ENCODE measurements at places on chromosomes 1 and 21.

- DNase-seq: no peak
These were observed 271.1 kb upstream of the C1orf105 start for GRCh38 chr1:172149346-172149745.

- no peak for DNase-seq
These were observed 155.6 kb downstream of the GALNT2 start for GRCh38 chr1:230222678-230223077.

DNA sequence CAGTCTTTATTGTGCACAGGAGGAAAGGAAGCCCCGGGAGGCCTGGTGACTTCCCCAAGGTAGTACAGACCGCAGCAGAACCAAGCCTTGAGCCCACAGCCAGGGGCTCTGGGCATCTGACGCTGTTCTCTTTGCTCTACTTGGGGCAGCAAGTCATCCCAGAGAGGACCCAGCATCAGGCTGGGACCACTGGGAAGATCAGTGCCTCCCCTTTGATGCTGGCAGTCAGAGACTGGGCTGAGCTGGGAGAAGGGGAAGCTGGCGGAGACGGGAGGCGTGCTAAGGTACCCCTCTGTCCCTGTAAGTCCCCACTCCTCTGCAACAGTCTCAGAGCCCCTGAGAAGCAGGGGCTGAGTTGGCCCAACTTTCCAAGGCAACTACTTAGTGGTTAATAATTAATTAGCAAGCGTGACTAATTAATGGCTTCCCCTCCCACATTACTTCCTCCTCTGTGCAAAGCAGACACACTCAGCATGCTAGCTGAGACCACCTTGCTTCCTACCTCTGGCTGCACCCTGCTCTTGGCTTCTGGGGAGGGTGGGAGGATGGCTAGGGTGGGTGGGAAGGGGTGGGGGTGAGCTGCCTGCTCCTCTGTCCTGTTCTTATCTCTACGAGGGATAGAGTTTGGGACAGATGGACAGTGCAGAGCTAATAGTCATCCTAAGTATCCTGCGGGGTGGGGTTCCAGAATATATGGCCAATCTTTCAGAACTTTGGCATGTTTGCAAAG, 1.3 kb downstream of the INAVA start:
- no peak for DNase-seq

DNA sequence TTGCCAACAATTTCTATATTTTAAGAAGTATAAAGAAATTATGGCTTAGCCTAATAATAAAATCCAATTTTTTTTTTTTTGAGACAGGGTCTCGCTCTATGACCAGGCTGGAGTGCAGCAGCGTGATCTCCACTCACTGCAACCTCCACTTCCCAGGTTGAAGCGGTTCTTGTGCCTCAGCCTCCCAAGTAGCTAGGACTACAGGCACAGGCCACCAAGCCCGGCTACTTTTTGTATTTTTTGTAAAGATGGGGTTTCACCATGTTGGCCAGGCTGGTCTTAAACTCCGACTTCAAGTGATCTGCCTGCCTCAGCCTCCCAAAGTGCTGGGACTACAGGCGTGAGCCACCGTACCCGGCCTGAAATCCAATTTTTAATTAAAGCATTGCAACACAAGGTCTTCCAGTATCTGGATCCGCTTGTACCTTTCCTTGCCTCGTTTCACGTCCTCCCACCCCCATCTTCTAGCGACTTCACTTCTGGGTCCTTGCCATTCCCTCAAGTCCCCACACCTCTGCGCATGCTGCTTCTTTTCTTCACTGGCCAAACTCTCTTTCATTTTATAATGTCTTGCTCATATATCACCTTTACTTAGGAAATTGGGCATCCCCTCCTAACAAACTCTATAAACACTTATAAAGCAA, 2.3 kb downstream of the FUBP1 start:
- DNase-seq: no peak

- DNase-seq: peak; percentile 8
These were observed 56.9 kb downstream of the MIER1 start for GRCh38 chr1:66981679-66982078.

GRCh38 chr1:199522338-199522737, 505.2 kb upstream of the NR5A2 start:
- no peak for DNase-seq

GRCh38 chr1:174569240-174569639, 121.5 kb downstream of the GPR52 start:
- no peak for DNase-seq

DNA sequence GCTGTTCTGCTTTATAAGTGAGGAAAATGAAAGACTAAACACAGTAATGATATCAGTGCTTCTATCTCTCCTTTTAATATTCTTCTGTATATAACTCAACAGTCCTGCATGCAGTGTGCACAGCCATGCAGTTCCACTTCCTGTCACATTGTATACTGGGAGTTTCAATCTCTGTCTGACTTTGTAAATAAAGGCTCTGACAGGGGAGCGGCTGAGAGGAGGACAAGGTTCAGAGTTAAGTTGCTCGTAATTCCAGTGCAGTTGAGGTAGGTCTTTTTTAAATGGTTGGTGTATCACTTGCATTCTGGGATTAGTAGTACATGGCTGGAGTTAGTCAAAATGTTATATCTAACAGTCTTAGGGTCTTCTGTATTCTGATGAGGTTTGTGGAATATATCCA, 264.5 kb downstream of the OLFM3 start:
- no peak for DNase-seq

DNA sequence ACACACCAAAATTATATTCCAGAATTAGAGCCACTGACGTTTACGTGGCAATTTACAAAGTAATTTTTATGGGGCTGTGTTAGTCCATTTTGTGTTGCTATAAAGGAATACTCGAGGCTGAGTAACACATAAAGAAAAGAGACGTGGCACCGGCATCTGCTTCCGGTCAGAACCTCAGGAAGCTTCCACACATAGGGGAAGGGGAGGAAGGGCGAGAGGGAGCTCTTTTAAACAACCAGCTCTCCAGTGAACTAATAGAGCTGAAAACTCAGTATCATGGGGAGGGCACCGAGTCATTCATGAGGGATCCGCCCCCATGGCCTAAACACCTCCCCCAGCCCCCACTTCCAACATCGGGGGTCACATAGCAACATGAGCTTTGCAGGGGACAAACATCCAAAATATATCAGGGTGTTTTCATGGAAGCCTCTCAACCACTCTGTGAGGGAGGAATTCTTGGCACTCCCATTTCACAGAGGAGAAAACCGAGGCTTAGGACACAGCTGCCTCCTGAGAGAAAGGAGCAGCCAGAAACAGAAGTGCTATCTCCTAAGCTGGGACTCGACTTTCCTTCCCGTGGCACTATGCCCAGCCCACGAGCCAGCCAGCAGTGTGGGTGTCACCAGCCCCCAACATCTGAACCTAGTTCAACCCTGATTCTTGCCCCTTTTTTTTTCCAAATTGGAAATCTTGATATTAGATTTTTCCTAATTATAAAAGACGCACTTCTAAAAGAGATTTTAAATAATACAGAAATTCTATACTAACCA, 29.2 kb downstream of the MIS18A start:
- no peak for DNase-seq

GRCh38 chr1:215605011-215605621, 38.0 kb downstream of the KCTD3 start:
- DNase-seq: no peak

GRCh38 chr1:12285496-12286143, 55.8 kb downstream of the VPS13D start:
- DNase-seq: no peak

- DNase-seq: no peak
These were observed 49.9 kb upstream of the TNFSF18 start for GRCh38 chr1:173100476-173101107.

- DNase-seq: no peak
These were observed 296.5 kb upstream of the PLXNA2 start for GRCh38 chr1:208540724-208541123.

DNA sequence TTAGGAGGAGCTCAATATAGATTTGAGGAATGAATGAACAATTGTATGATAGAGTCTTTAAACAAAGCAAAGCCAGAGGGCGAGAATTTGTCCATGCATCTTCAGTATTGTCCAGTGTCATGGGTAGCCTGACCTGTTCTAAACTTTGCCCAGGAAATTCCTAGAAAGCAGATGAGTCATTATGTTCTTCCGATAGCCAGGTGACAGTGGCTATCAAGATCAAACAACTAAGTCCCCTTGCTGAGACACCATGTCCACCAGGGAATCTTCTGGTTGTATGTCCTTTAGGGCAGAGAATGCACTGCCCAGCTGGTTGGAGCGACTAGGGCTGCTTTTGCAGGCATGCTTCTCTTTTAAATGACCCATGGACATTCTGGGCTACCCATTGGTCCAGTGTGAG, 1.8 kb upstream of the SLC26A9 start:
- DNase-seq: no peak

DNA sequence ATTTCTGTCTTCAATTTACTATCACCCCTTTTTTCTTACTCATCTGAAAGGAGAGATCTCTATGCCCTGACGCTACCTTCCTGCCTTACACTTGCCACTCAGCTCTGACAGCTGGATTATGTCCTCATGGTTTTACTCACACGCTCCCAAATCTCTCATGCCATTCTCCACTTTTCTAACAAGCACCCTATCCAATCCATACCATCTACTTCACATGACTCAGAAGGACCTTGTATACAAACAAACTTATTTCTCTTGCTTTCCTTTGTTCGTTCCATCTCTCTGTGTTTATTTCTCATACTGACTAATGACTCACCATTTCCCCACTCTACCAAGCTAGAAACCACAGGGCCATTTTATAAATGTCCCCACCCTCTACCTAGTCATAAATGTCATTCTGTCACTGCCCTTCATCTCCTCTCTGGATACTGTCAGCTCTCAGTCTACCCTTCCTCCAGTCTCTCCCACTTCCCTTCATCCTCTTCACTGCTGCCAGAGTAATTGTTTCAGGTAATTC, 87.3 kb downstream of the USP24 start:
- DNase-seq: no peak

- peak; percentile 9 for DNase-seq
These were observed 44.2 kb downstream of the PRRX1 start for GRCh38 chr1:170707959-170708655.

DNA sequence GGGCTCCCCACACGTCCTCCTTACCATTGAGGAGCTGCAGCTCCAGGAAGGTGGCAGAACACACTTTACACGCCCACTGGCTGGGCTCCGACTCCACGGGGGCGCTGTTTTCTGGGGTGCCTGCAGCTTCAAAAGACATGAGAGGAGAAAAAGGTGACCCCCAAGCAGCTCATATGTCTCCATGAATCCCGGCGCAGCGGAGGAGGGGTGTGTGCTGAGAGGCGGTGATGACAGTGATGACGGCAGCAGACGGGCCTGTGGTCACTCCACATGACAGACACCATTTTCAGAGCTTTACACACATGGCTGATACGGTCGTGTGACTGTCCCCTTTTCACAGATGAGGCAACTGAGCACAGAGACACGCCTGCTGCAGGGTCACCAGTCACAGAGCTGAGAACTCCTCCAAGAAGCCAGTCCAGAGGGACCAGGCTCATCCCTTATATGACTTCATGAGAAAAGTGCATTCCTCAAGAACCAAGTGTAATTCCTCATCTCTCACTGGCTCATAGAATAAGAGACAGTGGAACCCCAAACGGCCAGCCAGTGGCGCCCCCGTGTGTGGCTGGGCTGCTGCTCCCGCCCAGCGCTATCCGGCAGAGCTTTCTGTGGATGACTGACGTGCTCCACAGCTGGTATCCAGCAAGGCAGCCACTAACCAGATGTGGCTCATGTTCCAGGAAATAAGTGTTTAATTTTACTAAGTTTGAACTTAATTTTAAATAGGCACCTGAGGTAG, 31.9 kb downstream of the PRDM15 start:
- no peak for DNase-seq

- DNase-seq: no peak
These were observed 7.7 kb downstream of the TFF2 start for GRCh38 chr21:42343101-42343500.

DNA sequence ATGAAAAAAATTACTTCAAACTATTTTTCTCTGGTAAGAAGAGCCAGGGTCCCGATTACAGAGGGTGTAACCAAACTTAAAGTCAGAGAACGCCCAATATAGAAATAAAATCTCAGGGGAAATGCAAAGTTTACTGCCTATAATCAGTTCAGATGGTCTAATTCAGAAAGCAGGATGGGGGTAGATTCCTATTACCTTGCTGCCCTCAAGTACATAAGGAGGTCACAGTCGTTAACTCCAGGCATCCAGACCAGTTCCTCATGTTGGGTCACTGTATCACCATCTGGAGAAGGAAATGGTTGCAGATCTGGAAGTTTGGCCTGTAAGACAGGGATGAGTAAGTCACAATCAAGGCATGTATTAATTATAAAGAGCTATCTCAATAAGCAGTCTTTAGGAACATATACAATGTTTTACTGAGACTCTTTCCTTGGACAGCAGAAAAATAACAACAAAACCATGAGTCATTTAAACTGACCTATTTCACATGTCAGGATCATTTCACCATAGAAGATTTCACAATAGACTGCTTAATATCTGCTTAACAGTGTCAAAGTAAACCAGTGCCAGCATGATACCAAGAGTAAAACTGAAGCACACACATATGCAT, 179.4 kb downstream of the SLC45A1 start:
- no peak for DNase-seq

GRCh38 chr1:168303716-168304540, 23.3 kb downstream of the TBX19 start:
- DNase-seq: no peak

DNA sequence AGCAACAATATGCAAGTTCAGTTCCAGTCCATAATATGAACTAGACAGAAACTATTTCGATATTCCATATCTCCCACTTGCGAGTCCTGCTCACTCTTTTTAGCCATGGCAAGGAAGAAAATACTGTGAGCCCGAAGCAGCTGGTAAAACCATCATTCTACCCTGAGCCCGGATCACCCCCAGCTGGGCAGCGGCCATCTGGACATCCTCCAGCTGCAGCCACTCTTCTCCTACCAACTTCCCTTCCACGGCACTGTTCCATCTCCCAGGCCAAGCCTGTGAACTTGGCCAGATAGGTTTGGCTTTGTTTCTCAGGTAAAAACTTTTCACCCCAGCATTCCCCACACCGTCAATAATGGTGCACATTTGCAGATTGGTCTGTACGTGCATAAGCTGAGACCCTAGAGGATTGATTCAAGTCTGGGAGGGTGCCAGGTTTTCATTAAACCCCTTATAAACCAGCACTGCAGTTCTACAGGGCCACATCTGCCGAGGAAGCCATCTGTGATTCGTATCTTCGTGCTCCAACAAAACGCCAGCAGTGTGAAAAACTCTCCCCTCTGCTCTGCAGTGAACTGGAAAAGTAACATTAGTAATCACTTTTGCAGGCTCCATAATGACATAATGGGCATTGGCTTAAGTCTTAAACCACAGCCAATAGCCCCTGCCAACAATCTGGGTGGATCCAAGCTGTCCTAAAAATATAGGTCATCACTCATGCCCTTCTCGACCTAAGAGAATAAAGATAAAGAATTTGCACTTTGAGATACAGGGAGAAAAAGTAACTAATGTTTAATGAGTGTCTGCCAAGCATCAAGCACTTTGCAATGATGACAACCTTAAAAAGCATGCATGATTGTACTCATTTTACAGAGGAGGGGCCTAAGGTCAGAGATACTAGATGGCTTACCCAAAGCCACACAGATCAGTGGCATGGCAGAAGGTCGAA, 205.1 kb downstream of the PLPP3 start:
- DNase-seq: no peak

GRCh38 chr1:82818586-82818985, 1017.9 kb downstream of the ADGRL2 start:
- no peak for DNase-seq
